ENCODE measurements at places on chromosomes 4 and X.

DNA sequence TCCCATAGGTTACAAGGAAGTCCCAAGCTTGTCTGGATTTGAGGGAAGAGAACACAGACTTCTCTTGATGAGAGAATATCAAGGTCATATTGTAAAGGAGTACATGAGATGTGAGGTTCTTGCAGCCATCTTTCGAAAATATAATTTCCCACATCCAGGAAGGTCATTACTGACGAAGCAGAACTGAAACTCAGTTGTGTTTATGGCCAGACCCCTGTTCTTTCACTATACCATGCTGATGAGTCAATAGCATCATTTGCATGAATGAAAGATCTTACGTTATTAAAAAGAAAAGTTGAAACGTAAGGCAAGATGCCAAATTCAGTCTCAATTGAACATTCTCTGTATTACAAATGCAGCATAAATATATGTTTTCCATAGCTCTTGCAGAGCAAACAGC is 14.2 kb upstream of the CCDC149 start:
- DNase-seq = no peak

- DNase-seq = peak; percentile 14
Measured at GRCh38 chr4:10413177-10413576, 44.0 kb downstream of the ZNF518B start.

- no peak for DNase-seq
Measured at GRCh38 chr4:184014301-184014700, 109.2 kb downstream of the STOX2 start.

DNA sequence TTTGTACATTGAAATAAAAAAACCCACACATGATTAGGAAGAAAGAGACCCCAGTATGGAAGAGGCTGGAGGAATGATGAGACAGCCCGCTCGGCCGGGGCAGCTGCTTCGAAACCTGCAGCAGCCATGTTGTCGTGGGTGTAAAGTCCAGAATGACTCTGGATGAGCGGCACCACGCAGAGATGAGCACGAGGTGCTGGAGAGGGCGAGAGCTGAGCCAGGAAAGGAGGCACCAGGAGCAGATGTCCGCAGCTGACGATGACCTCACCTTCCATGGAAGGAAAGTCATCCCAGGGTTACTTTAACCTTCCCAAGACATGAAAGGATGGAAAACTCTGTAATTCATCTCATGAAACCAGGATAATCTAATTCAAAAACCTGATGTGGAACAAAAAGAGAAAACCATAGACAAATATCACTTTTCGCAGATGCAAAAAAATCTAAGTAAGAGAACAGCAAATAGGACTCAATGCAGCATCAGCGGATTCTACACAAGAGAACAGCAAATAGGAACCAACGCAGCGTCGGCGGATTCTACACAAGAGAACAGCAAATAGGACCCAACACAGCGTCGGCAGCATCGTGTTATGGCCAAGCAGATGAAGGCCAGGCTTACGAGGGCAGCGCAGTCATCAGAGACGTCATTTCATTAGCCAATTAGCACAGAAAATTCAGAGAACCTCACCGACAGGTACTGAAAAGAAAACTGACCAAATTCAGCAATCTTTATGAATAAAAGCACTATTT is 25.9 kb upstream of the SPON2 start:
- no peak for DNase-seq

DNA sequence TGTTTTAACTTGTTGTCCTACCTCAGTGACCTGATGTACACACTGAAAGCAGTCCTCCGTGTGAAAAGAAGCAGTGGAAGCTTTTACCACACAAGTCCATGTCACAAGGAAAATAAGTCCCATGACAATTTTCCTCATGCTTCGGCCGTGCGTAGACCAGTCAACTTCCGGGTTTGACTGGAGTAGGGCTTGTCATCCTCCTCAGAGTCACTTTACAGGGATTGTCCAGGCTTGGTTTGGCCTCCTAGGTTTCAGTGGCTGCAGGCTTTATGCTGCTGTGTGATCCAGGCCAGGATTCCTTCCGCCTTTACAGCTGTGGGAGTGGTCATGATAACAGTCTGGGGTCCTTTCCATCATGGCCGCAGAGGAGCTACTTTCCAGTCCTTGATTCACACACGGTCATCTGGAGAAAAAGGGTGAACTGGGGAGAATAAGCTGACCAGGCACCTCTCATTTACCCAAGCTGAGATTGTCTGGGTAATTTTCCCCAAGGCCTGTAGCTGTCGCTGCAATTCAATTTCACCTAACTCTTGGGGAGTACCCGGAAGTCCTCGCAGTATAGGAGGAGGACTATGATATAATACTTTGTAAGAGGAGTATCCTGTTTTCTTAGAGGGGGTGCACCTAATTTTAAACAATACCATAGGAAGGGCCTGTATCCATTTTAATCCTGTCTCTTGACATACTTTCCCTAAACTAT is 206.1 kb upstream of the KLF8 start:
- no peak for DNase-seq

- peak; percentile 32 for DNase-seq
Measured at GRCh38 chr4:98203332-98204235, 57.6 kb upstream of the RAP1GDS1 start.

GRCh38 chr4:162782096-162782777 is 384.5 kb downstream of the NAF1 start:
- DNase-seq = no peak

DNA sequence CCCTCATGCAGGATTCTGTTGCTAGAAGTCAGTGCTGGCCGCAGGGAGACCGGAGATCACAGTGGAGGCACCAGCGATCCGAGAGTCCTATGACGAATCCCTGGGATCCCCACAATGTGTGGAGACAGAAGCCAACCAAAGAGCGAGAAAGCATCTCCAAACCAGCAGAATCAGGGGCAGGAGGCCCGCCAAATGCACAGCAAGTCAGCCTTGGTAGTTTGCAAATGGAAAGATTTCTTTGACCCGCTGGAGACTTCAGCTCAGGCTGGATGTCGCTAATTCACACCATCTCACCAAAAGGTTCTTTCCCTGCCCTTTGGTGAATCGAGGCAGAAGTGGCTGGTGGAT is 505 bp upstream of the PKD2 start:
- no peak for DNase-seq

DNA sequence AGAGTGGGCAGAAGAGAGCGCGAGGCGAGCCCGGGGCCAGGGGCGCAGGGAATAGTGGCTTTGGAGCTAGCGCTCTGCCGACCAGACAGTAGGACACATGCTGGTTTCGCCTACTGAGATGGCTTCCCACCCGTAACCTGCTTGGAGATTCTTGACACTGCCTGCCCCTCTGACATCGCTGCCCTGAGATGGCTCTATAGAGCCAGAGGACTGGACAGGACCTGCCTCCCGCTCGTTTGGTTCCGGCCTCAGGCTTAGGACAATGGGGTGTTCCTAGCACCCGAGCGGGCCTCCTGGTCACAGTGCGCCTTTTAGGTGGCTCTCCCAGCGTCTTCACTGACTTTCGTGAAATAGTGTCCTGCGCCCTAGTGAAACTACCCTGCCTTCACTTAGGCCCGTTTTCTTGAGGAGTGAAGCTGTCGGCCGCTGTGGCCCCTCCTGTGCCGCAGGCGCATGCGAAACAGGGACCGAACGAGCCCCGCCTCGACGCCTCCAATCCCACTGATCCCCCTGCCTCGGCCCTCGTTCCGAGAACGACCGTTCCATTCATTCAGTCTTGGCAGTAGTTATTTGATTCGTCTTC is 608 bp downstream of the TAF1 start:
- DNase-seq = no peak

DNA sequence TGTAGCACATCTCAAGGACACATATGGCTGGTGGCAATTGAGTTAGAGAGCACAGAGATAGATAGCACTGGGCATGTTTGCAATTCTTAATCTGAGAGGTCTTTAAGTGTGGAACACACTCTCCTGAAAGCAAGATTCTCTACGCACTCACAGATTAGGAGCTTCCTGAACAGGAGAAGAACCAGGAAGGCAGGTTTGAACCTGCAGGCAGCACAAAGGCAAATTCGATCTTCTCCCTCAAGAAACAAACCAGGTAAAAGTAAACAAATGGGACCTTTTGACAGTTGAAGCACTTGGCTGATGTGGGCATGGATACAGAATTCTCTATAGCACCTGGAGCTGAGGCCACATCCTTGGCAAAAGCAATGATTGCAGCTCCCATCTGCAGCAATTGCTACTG is 24.3 kb downstream of the HS3ST1 start:
- DNase-seq = no peak

GRCh38 chrX:55488593-55489313 is 895 bp downstream of the USP51 start:
- peak; percentile 23 for DNase-seq

DNA sequence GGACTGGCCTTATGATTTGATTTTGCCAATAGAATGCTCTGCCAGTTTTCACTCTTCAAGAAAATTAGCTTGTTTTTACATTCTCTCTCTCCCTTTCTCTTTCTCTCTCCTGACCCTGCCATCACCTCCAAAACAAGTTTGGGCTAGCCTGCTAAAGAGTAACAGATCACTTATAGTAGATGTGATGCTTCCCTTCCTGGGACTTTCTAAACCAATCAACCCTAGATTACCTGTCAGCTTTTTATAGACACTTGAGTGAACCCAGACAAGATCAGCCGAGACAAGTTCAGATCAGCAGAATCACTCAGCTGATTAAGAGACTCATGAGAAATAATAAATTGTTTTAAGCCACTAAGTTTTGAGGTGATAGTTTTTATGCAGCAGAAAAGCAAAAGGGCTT is 521.2 kb downstream of the ANKRD50 start:
- no peak for DNase-seq

DNA sequence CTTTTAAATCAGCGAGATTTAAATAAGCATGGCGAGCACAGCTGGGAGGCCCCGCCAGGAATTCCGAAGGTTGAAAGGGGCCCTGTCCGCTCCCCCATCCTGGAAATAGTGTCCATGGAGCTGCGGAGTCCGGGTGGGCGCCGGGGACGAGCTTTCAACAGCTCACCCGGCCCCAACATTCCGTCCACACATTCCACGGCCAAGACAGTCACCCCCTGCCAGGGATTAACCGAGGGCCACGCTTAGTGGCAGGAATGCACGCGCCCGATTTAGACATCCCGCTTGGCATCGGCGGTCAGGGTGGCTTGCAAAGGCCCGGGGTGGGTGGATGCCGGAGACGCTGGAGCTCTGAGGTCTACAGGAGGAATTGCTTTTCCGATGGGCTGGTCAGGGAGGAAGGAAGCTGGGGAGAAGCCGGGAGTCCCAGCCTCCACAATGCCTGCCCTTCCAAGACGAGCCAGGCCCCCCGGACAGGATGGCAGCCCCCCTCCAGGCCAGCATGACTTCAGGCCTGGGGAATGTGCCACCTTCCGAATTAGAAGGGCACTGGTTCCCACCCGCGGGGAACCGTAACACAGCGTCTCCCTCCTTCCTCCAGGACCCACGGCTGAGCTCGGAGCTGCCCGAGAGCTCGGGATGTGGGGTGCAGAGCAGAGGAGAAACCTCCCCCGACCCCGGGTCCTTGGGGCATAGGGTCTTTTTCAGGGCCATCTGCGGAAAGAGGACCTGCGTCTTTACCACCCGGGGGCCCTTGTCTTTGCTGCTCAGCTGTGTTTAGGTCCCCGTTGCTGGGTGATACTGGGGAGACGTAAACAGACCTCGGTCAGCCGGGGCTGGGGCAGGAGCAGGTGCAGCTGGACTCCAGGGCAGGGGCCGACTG is 26.9 kb upstream of the PPP2R3B start:
- DNase-seq = no peak

DNA sequence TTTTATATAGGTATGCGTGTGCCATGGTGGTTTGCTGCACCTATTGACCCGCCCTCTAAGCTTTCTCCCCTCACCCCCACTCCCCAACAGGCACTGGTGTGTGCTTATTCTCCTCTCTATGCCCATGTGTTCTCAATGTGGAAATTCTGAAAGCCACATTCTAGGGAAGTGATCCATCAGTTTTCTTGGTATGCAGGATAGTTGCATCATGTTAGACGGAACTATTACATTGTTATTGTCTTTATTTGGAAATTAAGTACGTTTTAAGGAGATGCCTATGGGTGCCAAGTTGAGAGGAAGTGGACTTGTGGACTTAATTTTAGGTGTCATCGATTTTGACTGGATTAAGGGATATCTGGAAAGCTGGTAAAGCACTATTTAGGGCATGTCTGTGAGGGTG is 204.6 kb downstream of the RBM46 start:
- DNase-seq = no peak

GRCh38 chrX:68234171-68234910 is 199.0 kb downstream of the OPHN1 start:
- no peak for DNase-seq

GRCh38 chr4:83096397-83096796 is 18.1 kb downstream of the PLAC8 start:
- DNase-seq = no peak

DNA sequence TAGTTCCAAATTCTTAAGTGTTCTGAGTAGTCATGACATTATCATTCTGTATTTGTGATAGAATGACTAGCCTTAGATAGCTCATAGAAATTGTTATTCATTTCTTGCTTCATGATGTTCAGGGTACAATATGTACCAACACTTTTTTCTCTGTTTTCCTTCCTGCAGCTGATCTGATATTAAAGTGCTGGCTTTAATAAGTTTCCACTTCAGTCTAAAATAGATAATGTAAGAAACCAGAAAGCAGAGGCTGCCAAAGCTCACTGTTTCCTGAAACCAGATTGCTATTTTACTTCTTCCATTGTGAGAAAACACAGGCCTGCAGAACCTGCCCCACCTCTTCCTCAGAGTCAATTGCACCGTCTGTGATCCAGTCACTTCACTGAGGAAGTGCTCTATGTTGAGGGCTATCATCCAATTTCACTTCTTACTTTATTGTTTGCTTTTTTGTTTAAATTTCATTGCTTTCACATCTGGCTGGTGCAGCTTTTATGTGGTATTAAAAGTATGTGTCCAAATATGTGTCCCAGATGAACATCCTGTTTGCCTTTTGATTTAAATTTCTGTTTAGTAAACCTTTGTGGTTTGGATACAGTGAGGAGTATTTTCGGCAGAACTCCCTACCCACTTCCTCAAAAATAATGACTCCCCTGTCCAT is 652.1 kb downstream of the ANKRD50 start:
- DNase-seq = no peak

- DNase-seq = no peak
Measured at GRCh38 chr4:105093975-105094374, 52.7 kb upstream of the TET2 start.

DNA sequence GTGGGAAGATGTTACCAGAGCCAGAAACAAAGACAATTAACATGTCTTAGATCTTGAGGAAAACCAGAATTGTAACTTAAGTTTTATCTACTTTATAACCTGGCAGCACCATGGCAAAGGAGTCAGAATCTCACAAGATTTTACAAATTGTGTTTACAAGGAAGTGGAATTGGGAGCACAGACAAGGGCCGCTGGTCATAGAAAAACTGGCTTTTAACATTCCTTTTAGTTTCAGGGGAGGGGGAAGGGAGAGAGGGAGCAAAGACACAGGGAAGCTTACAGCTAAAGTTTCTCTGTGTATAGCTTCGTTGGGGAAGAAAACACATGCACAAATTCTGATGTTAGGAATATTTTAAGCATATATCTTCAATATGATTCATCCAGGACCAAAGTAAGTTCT is 10.3 kb upstream of the UGT2B11 start:
- DNase-seq = no peak

DNA sequence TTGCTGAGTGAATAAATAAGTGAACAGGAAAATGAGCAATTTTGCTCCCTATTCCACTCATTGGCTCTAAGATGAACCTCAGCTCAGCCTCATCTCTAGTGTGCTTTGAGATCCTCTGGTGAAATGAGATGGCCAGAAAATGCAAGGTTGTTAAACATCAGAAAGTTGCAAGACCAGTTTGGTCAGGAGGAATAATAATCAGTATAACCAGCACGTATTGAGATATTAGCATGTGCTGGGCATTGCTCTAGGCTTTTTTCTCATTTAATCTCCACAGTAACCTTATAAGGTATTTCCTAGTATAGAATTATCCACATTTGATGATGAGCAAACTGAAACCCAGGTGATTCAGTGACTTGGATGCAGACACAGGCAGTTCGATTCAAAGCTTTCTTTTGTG is 110.5 kb upstream of the PAK3 start:
- no peak for DNase-seq

Measured in GM19239 (cell line).